ENCODE measurements at places on chromosomes 2 and 18.
A peak's percentile ranks its signal among the peaks of the same experiment; 100 is the strongest.

DNA sequence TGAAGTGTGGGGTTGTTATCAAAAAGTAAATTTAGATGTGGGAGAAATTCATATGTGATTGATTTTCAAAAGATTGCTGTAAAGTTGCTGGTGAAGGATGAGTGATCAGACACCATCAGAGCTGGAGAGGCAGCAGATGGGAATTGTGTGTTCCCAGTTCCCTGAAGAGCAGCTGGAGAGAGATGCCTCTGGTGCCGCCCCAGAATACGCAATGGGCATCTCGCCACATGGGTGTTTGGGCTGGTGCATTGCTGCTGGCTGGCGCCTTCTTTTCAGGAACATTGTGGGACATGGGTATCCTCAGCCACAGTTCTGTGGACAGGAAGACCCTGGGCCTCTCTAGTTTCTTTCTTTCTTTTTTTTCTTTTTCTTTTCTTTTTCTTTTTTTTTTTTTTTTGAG, 11.9 kb downstream of the ATG4B start:
- DNase-seq: no peak

DNA sequence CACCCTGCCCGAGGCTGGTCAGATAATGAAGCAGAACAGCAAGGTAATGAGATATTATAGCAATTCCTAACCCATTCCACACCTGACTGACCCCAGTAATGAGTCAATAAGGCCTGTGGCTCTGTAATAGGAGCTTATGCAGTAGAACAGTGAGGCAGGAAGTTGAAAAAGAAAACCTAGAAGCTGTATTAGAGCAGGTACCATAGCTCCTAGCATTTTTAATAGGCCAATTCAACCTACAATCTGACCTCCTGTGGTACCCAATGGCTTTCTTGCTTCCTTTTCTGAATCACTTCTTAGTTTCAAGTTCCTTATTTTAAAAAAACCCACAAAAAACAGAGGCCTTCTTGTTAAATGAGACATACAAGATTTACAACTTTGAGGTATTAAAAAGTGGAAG, 43.6 kb upstream of the MAP2 start:
- DNase-seq: no peak

DNA sequence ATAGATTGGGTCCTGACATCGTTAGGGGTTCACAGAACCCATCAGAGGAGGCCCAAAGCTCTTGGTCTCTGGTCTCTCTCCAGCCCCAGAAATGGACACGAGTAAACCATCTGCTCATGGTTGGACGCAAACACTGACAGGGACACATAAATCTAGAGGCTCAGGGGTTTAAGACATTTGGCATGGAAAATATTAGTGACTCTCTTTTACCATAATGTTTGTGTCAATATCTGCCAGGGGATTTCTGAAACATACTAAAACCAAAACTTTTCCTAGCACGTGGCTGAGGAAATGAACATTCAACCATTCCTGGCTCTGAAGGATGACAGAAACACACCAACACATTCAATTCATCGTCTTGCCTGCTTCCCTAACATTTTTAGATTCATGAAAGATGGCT, 226.2 kb downstream of the SP3 start:
- no peak for DNase-seq

- no peak for DNase-seq
Measured at GRCh38 chr2:16137080-16137755, 196.9 kb downstream of the MYCN start.

GRCh38 chr2:186540941-186541340, 48.9 kb upstream of the ITGAV start:
- DNase-seq: peak; percentile 49

DNA sequence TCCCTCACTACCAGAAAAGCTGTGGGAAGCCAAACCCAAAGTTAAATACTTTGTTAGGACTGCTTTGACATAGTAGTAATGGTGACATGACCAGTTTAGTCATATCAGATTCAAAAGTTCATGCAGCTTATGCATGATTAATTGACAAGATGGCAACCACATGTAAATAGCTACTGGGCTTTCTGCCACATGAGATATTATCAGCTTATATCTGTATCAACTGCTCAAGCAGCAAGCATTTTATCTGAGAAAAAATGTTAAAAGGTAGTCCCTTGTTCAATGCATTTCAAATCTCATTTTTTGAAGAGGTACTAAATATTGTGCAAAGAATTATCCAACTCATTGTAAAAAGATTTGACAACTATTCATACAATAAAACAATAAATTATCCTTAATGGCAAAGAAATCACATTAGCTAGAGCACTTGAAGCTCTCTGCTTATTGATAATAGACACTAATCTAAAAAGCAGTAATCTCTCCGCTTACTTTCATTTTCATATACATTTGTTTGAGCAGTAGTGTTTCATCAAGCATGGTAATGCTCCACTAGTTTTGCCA, 993.6 kb upstream of the NXPH2 start:
- no peak for DNase-seq

DNA sequence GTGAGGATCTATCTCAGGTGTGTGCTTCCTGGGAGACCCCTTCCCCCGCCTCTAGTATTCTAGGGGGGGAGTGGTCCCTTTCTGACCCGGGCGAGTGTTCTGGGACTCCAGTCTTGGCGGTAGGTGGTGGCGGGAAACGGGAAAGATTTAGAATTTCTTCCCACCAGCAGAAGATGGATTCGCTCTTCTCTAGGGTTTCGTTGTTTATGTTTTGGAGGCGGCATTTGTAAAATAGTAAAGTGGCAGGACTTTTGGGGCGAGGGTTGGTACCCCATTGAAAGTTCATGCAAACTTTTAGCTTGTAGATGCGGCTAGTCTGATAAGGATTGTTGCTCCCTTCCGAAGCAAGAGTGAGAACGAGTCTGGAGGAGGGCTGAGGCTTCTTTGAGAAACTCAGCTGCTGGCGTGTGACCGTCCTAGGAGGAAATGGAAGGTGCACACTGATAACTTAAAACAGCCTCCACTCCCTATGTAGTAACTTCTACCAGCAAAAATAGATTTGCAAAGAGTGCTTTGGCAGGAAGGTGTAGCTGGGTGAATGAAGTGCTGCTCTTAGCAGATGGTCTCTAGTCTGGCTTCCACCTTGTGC, 412 bp downstream of the GPD2 start:
- peak; percentile 32 for DNase-seq

DNA sequence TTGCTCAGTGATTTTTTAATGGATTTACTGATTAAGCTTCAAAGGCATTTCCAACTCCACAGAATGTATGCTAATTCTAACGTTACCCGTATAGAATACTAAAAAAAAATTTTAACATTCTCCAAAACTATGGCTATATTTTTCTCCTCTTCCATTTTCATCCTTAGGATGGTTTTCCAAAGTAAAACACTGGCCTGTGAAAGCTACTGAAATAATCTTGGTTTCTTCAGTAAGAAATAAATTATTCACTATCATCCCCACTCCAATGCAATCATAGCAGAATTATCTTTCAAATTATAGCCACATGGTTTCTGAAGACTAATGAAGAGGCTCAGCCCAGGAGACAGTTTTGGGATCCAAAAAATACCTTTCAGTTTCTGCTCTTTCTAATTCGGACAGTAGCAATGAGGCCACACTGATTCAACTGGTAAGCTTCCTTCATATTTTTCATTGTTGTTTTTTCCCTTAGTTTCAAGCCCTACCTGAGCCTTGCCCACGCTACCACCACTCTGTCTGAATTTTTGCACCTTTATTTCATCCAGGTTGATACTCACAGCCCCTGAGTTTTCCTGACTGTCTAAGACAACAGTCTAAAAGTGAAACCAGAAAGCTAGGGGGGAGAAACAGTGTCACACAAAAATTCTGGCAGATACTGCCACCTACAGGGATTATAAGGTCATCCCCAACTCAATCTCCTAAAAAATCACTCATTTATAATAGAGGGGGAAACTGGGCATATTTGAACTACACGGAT, 887.9 kb downstream of the NRXN1 start:
- DNase-seq: no peak

GRCh38 chr18:40371673-40372072, 1583.4 kb upstream of the PIK3C3 start:
- peak; percentile 83 for DNase-seq

DNA sequence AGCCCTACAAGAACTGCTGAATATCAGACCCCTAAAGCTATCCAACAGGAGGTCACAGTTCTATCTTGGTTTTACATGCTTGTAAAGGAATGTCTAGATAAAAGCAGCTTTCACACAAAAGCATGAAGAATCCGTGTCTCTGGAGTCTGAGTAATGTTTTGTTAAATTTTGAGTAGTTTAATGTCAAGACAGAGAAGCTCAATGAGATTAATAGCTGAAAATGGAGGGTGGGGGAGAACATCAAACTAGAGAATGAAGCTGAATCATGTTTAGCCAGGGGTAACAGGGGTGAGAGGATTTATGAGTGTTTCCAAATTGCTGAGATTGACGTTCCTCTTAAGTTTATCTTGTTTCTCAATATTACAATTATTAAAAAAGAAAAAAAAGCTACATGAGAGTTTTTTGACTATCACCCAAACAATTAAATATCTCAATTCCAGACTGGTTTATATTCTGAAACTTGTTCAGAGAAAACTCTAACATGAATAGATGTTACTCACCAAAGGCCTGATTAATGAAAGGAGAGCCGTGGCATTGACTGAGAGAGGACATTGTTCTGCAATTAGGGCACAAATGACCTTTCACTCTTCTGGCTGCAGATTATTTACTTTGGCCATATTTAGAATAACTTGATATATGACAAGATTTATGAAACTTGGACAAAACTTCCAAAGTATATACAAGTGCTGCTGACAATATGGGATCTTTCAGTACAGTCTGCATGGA, 266.4 kb upstream of the ETAA1 start:
- peak; percentile 84 for DNase-seq

DNA sequence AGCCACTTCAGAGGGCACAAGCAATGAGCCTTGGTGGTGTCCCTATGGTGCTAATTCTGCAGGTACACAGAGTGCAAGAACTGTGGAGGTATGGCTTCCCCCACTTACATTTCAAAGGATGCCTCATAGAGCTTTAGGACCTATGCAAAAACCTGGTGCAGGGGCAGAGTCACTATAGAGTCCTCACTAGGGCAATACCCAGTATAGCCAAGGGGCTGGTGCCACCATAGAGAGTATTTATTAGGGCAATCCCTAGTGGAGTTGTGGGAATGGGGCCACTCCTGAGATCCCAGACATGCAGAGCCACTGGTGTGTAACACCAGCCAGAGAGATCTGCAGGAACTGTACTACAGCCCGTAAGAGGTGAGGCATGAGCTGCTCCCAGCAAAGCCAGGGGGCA, 312.2 kb downstream of the SLC4A3 start:
- DNase-seq: no peak

- DNase-seq: no peak
Measured at GRCh38 chr2:117644403-117644802, 170.1 kb upstream of the DDX18 start.

GRCh38 chr2:62596061-62596921, 90.3 kb upstream of the TMEM17 start:
- DNase-seq: peak; percentile 81

DNA sequence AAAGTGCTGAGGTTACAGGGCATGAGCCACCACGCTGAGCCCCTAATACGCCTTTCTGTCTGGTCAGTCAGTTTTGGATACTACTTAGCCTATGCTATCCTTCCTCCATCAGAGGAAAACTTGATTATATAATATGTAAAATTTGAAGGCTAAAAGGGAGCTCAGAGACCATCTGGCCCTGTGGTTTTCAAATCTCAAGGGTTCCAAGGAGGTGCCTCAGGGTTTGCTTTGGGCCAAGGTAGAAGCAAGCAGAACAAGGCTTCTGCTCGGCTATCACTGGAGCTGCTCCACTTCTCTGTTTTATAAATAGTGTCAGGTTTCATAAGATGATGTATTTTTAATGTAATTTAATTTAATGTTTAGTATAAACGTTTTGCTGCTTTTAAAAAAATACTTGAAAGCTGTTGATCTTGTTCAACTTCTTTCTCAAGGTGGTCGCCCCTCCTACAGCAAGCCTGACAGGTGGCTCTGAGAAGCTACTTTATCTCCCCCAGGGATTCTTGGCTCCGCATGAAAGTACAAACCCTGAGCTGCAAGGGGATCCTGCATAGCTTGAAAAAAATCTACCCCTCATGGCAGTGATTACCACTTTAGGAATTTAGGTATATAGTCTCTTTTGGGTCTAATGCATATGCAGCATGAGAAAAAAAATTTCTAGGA, 290.3 kb downstream of the CNTNAP5 start:
- DNase-seq: no peak

- peak; percentile 91 for DNase-seq
Measured at GRCh38 chr2:102050854-102051391, 59.2 kb downstream of the IL1R2 start.

DNA sequence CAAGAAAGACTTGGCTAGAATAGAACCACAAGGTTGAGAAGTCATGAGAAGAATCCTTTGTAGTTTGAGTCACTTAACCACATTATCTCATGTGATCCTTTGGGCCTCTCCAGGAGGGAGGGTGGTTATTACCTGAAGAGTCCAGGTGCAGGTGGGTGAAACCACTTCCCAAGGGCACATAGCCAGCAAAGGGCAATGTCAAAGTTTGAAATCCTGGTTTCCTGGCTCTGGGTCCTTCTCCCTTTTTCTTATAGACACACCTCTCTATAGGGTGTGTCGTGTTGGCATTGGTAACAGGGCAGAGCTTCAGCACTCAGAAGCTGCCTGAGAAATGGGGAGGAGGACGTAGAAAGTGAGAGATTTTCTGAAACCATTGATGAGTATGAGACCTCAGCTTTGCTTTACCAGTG, 137.9 kb downstream of the MGAT5 start:
- DNase-seq: peak; percentile 36

DNA sequence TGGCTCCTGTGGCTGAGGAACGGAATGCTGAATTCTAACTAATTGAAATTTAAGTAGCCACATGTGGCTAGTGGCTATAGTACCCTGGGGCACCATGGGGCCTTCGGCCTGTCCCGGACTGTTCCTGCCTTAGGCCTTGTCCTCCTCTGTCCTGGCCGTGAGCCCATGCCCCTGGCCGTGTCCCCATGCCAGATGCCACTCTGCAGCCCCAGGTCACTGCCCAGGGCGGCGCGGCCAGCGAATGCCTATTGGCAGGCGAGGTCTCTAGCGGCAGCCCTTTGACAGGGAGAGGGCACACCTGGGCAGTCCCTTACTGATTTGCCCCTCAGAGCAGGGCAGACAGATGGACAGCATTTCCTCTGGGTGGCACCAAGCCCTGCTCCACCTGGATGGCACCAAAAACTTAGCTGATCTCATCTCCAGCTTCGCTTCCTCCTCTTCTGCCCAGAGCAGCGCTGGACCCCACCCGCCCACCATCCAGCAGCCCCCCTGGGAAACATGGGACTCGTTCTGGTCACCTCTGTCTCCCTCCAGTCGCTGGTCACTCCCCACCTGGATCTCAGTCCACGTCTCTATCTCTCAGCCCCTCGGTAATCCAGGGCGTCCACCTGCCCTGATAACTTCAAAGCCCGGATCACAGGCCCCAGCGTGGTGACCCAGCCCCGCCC, 1.1 kb upstream of the DGKD start:
- DNase-seq: no peak

- no peak for DNase-seq
Measured at GRCh38 chr2:212903413-212903812, 248.0 kb downstream of the IKZF2 start.

All from IMR-90 (cell line).